CD4-positive, alpha-beta T cell treated with Interleukin-15 for 4 hours (primary cell): ENCODE measurements at places on chromosomes 16 and 17.

DNA sequence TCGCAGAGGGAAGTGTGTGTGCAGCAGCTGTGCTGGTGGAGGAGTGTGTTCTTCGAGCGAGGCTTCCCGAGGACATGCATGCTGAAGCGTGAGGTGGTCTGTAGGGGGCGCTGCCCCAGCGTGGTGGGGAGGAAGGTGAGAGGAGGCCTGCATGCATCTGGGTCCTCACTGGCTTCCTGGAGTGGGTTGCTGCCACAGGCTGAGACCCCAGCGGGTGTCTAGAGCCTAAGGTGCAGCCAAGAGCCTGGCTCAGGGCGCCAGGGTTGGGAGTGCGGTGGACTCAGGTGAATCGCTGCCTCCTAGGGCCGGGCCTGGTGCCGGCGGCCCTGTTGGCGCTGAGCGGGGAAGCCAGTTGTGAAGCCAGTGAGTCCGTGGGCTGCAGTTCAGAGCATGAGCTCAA lies 7.5 kb upstream of the HSD3B7 start:
- DNase-seq, result no peak

DNA sequence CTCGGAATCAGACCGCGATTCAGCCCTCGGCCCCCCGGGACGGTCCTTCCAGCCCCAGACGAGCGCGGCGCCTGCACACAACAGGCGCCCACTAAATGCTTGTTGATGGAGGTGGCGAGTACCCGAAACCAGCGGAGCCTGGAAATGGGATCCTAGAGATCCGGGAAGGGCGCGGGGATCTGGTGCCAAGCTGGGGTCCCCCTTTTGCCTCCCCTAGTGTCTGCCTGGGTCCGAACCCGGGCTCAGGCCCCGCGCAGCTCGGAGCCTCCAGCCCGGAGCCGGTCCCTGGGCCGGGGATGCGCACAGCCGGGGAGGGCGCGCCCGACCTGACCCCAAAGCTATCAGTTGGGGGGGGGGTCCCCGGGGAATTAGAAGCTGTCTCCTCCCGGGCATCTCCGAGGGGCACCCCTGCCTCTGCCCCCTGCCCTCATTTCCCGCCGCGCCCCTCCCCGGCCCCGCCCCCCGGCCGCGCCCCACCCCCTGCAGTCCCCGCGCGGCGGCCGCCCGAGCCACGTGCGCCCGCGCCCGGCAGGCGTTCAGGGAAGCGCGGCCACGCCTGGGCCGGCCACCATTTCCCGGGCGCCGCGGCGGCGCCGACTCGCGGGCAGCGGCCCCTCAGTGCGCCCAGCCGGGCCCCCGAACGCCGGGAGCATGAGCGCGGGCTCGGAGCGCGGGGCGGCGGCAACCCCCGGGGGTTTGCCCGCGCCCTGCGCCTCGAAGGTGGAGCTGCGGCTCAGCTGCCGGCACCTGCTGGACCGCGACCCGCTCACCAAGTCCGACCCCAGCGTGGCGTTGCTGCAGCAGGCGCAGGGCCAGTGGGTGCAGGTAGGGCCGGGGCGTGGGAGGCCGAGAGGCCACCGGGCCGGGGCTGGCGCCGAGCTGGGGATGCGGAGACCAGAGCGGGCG lies at the start of gene CPNE7:
CPNE7 (plus strand) TSS at position 512 of the 906 bp plus-strand sequence; CDS start at position 652, 140 bp downstream.
- no peak for DNase-seq

DNA sequence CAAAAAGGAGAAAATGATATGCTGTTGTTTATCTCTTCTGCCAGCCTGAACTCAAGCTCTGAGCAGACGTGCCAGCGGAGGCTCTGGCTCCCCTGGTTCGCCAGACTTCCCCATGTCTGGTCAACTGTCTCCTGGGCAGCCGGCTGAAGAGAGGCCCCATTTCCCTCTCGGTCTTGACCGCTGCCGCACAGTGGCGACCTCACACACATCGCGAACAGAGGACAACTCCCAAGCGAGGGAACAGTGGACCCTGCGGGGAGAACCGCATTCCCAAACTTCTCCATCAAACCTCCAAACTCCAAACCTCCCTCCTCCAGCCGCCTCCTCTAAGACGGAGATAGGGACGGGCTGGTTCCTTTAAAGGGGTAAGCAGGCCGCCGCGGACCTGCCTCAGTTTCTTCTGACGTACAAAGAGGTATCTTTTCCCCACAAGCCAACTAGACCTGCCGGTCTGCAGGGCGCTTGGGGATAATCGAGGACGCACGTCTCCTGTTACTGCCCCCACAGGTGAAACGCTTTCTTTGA lies 24.9 kb upstream of the RFFL start:
- DNase-seq, result no peak

- DNase-seq, result no peak
These were observed 106.4 kb downstream of the YPEL2 start for GRCh38 chr17:59437791-59438281.

DNA sequence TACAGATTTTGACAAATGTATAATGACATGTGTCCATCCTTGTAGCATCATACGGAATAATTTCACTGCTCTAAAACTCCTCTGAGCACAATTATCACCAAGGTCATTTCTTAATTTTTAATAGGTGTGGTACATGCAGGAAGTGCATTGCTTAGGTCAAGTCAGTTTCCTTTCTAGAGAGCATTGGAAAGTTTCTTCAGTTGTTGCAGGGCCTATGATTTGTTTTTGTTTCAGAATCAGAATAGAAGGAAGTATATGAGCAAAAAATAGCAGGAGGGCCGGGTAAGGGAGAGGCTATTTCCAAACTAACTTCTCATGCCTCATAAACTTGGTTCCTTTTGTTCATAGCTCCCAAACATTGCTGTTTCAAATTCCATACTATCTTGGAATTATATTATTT lies 24.0 kb upstream of the SLFN5 start:
- DNase-seq, result no peak

DNA sequence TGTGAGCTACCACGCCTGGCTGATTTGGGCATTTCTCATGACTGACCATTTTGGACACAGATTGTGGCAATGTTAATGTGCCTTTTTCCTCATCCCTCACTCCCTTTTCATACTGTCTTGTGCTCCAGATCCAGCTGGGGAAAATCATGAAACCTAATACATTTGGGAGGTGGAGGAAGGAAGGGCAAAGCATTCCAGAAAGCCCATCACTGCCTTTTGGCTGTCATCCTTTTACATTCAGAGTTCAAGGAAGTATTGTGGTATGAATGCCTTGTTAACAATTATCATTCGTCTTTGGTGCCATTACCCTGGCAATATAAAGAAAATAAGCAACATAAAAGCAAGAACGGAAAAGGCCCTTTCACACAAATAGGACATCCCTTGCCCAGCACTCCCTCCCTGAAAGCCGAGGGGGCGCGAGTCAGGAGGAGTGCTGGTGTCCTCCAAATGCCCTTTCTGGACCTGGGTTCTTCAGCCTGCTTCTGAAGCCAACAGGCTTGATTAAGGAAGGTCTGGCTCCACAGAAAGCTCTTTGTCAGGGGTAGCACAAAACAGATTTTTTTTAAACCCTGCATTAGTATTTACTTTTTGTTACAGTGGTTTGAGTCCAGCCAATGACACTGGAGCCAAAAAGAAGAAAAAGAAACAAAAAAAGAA lies 20.1 kb downstream of the NMT1 start:
- no peak for DNase-seq

- no peak for DNase-seq
These were observed 61.9 kb downstream of the ARHGAP17 start for GRCh38 chr16:24953306-24953705.

DNA sequence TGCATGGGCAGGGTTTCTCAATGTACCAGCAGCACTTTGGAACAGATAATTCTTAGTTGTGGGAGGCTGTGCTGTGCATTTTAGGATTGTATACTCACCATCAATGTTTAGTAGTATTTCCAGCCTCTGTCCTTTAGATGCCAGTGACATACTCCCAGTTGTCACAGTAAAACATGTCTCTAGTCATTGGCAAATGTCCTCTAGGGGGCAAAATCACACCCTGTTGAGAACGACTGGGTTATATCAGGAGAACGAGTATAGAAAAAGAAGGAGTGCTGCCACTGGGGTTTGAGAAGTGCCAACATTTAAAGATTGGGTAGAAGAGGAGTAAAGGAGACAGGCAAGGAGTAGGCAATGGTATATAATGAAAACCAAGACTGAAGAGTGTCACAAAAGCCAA lies 37.9 kb upstream of the SMIM36 start:
- DNase-seq, result no peak

DNA sequence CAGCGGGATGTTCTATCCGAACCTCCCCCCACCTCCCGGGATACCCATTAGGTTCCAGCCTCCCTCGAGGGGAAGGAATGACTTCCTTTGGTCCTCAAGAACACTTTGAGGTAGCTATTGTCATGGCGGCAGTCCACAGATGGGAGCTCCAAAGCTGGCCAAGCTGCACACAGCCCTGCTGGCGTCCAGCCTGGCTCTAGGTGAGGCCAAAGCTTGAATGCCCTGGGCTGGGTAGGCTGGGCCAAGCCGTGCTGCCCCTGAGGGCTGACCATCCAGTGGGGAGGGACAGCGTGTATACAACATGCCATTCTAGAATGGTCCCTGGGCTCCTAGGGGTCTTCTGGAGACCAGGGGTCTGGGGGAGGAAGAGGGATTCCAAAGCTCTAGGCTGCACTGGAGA lies 43.5 kb downstream of the PEMT start:
- DNase-seq, result no peak

DNA sequence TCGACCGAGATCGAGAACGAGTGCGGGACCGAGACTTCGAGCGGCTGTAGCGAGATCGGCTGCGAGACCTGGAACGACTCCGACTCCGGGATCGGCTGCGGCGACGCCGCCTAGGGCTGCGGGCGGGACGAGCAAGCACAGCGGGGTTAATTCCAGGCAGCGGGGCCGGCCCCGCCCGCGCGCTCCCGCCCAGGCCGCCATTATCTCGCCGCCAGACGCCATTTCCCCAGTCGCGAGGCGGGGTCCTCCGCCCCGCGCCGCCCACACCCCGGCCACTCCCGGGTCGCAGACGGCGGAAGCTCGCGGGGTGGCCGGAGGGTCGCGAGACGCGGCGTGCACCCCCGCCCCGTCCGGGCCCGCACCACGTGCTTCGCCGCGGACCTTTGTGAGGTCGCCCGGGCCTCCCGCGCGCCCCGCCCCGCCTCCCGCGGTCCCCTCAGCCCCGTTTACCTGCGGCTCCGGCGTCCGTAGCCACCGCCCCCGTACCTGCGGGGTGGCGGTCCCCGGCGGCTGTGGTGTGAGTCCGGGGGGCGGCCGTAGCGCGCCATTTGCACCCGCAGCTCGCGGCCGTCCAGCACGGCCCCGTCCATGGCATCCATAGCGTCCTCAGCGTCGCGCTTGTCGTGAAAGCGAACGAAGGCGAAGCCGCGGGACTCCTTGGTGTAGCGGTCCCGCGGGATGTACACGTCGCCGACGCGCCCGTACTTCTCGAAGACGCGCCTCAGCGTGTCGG lies 616 bp downstream of the SRSF2 start:
- DNase-seq, result peak; percentile 70

GRCh38 chr16:13155377-13155776 lies 254.0 kb downstream of the SHISA9 start:
- no peak for DNase-seq

DNA sequence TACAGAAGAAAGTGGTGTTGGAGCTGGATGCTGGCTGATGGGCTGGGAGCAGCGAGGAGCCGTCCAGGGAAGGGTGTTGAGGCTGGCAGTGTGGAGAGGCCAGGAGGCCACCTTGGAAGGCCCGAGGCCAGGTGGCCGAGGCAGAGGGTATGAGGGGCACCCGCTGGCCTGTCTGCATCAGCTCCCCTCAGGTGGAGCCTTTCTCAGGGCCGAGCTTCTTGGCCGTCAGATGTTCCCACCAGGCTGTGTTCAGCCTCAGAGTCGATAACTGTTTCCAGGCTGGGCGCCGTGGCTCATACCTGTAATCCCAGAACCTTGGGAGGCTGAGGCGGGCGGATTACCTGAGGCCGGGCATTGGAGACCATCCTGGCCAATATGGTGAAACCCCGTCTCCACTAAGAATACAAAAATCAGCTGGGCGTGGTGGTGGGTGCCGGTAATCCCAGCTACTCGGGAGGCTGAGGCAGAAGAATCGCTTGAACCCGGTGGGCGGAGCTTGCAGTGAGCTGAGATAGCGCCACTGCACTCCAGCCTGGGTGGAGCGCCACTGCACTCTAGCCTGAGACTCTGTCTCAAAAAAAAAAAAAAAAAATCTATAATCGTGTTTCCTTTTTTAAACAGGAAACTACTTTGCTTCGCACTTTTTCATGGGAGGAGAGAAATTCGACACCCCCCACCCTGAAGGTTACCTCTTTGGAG lies 25.3 kb downstream of the MGRN1 start:
- DNase-seq, result no peak

DNA sequence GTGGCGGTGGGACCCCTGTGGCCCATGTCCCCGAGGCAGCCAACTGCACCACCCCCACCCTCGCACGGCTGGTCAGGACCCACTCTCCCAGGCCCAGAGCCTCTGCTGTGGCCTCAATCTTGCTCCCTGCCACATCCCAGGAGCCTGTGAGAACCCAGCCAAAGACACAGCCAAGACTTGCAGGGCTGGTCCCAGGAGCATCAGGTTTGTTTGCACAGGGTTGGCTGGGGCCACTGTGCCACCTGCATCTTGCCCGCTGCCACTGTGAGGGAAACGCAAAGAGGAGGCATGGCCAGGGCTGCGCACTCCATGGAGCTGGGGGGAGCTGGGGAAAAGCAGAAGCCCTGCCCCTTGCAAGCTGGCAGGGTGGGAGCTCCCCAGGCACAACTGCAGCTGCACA lies 92.5 kb downstream of the SSH2 start:
- DNase-seq, result no peak

DNA sequence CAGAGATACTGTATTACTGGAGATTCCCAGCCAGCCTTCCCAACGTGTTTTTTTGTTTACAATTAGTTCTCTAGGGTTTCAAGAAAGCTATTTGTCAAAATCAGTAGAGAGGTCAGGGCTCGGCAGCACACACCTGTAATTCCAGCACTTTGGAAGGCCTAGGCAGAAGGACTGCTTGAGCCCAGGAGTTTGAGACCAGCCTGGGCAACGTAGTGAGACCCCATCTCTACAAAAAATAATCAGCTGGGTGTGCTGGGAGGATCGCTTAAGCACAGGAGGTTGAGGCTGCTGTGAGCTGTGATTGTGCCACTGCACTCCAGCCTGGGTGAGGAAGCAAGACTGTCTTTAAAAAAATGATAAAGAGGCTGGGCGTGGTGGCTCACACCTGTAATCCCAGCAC lies 19.4 kb downstream of the CBX1 start:
- no peak for DNase-seq

- no peak for DNase-seq
These were observed 3.4 kb downstream of the MIF4GD start for GRCh38 chr17:75267411-75268232.

DNA sequence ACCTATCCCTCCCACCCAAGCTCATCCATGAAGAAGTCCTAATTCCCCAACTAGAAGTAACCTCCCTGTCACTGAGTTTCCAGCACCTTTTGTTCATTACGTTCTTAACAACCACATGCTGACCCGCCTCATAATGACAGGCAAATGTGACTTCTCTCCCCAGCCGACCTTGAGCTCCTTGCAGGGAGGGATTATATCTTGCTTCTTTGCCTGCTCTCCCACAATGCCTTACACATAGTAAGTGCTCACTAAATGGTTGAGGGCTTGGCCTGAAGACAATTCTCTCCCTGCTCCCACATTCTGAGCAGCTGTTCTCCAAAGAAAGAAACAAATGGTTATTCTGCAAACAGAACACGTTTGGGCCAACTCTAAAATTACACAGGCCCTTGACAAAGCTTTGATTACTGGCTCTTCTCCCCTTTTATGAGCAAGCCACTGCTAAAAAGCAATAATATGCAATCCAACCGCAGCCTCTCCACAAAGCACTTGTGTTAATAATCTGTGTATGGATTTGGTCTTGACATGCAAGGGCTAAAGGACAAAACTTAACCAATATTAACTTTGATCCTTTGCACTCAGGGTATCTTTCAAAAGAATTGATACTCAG lies 23.2 kb downstream of the SLC39A11 start:
- no peak for DNase-seq

- no peak for DNase-seq
These were observed 37.7 kb upstream of the IRF8 start for GRCh38 chr16:85861095-85861825.
